ENCODE measurements at places on chromosomes 6 and 20.

DNA sequence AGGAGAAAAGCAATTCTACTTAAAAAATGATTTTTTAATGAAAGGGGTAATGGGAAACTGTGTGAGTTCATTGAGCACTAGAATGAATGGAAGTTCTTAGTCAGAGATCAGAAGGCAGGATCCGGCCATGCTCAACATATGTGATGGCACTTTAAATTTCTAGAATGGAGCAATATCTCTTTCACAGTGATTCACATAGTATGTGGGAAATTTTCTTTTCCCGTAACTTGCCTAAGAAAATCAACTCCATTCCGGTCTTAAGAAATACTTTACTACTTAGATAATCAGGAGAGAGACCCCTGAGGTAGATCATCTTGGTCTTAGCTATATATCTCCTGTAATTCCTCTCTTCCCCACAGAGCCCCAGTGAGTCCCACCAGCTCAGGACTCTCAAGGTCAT lies 131.8 kb downstream of the SCML4 start:
- no peak for DNase-seq

- DNase-seq, result no peak
Measured at GRCh38 chr6:113625850-113626249, 231.3 kb upstream of the MARCKS start.

DNA sequence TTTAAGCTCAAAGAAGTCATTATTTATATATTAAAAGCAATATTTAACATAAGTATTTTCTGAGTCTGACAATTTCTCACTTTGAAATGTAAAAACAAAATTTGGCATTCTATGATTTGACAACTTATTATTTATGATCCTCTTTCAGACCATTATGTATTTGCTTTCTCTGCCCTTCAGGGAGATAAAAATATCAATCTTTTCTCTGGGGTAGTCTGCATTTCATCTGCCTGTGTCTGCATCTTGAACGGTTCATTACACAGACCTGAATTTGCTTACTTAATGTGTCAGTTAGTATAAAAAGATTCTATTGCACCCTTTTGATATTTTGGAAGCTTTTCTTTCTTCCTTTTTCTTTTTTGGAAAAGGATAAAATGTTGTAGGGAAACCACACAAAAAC lies 354.0 kb upstream of the RGS17 start:
- DNase-seq, result no peak

DNA sequence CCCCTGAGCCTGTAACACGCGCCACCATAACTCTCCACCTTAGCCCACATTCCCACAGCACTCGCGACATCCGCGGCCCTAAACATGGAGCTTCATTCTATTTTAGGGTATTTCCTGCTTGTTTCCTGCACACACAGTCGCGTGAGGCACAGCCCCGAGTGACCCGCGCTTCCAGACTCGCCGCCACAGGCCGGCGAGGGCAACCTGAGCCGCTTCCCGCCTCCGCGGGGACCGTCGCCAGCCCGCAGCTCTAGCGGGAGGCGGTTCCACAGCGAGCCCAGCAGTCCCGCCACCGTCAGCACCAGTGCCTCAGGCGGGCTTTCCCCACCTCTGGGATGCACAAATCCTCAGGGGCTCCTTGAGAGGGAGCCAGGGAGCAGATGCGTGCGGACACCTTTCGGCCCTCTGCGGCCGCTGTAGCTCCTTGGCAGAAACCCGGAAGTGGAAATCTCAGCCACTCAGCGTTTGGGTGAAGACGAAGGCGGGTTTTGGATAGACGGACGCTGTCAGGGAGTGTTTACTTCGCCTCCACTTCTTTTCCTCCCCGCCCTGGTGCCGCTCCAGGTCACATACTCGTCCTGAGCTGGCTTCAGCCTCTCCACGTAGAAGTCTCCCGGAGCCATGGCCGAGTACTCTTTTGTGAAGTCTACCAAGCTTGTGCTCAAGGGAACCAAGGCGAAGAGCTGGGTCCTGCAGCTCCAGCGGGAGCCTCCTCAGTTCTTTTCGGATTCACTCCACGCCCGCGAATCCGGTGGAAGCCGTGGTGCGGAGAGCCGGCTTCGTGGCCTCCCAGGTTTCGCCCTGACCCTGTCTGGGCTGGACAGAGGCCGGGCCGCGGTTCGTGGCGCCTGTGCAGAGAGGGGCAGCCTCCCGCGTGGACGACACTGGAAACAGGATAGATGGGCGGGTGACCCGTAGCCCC lies 2177.4 kb upstream of the DEFB115 start:
- DNase-seq, result peak; percentile 73

- DNase-seq, result no peak
Measured at GRCh38 chr20:49380337-49380780, 102.1 kb downstream of the KCNB1 start.

DNA sequence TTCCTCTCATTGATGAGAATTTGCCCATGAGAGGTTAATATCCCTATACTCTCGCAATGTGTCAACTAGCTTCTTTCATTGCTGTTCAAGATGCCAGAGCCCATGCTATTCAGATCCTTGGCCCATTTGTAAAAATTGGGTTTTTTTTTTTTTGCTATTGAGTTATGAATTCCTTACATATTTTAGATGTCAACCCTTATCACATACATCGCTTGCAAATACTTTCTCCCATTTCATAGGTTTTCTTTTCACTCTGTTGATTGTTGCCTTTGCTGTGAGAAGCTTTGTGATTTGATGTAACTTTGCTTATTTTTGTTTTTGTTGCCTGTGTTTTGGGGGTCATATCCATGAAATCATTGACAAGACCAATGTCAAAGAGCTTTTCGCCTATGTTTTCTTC lies 32.2 kb upstream of the IPCEF1 start:
- DNase-seq, result no peak

DNA sequence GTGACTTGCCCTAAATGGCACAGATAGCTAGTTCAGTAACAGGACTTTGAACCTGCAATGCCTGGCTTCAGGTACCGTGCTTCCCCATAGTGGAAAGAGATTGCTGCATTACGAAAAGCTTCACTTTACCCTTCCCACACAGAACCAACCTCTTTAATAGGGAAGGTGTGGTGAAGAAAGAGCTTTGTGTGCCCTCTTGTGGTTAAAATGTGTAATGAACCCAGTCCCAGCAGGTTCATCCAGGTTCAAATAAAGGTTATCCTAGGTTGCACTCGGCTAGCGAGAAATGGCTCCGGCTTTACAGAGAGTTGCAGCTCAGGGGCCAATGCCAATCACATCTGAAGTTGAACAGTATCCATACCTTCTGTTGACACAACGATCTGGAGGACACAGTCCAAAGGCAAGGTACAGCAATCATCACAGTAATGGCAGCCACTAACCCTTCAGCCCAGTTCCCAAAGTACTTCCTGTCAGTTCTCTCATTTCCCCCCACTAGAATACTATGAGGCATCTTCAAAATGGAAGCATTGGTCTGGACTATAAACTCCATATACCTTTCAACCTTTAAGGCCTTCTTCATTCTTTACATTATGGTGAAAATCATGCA lies 3.0 kb downstream of the DEFB115 start:
- DNase-seq, result no peak

DNA sequence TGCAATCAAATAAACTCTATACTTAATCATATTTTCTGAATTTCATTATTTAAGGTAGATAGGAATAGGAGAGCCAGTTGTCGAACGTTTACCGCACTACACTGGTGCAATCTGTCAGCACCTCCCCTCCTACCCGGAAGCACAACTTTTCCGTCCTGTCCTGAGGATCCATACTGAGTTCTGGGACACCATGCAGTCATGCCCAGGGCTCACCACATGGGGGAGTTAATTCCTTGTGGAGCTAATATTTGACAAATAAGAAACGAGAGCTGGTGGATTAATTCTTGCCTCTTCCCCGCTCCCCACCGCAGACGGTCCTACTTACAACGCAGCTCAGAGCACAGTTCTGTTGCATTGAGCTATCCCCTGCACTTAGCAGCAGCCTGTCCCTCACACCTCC lies 107.7 kb upstream of the RALGAPA2 start:
- no peak for DNase-seq

GRCh38 chr6:143698329-143698728 lies 20.6 kb downstream of the PHACTR2 start:
- no peak for DNase-seq

DNA sequence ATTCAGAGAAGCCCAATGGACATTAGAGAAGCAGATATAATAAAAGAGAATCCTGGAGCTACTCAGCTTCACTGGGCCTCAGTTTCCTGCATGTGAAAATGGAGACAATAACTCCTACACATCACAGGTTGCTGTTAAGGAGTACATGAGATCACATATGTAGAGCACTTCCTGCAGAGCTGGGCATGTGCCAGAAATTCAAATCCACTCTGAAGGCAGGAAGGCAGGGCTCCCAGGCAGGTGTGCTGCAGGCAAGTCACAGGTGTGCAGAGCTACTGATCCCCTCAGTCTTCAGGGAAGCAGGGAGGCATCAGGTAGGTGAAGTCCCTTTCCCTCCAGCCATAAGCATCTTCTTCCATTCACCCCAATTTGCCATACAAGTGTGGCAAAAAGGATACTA lies 48.0 kb downstream of the DST start:
- DNase-seq, result no peak

DNA sequence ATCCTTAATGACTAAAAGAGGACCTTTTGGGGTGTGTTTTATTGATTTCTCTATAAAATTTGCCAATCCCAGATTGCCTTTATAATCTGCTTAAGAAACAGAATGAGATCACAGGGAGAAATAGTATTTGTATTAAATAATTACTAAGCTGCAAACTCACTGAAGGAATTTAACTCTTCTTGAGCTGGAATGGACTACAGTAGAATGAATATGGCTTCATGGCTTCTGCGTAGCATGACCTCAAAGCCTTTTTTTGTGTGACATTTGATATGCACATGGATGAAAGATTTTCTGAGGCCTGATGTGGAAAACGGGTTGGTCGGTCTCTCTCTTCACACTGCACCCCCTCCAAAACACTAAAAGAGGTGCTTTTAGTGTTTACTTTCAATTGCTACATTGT lies 115.9 kb downstream of the QKI start:
- no peak for DNase-seq

DNA sequence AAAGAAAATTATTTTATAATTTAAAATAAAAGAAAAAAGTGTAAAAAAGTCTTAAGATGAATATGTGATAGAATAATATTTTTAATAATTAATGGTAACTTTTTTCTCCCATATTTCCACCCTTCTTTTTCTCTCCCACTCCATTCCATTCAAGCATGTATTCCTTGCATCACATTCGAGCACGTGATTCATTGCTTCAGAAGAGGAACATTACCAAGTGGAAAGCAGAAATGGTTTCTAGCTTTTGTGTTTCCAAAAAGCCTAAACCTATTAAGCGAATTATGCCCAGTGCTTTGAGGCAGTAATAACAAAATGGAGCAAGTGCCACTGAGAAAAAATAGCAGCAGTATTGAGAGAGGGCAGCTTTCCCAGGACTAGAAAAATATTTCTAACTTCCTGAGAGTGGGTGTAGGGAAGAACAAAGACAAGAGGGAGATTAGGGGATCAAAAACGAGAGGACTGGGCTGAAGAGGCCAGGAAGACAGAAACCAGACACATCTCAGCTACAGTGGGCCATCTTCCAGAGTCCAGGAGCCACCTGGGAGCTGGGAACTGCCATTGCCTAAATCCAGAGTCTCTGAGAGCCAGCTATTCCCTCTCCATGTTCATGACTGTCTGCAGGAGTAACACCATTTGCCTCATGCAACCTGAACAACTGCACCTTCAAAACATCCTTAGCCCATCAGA lies 15.0 kb upstream of the AKIRIN2 start:
- no peak for DNase-seq

GRCh38 chr6:26594730-26595632 lies 1.8 kb upstream of the ABT1 start:
- DNase-seq, result no peak

DNA sequence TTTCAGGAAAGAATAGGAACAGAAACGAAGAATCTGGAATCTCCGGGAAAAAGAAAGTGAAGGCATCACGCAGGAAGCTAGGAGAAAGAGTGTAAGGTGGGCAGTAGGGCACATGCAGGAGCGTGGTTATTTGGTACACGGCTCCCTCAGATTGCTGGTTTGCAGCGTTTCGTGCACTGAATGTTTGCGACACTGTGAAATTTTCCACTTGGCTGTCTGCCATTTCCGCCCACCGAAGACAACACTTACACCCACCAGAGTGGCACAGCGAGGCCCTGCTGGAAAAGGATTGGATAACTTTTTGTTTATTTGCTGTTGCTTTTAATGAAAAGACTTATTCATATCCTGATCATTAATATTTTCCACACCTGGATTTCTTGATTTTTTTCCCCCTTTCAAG lies 248.3 kb downstream of the GMPR start:
- DNase-seq, result peak; percentile 87

- DNase-seq, result no peak
Measured at GRCh38 chr20:44435630-44436335, 39.9 kb upstream of the TTPAL start.

- DNase-seq, result no peak
Measured at GRCh38 chr20:45337367-45338120, 10.7 kb downstream of the SDC4 start.

GRCh38 chr6:90288404-90288803 lies 8.2 kb downstream of the BACH2 start:
- no peak for DNase-seq

DNA sequence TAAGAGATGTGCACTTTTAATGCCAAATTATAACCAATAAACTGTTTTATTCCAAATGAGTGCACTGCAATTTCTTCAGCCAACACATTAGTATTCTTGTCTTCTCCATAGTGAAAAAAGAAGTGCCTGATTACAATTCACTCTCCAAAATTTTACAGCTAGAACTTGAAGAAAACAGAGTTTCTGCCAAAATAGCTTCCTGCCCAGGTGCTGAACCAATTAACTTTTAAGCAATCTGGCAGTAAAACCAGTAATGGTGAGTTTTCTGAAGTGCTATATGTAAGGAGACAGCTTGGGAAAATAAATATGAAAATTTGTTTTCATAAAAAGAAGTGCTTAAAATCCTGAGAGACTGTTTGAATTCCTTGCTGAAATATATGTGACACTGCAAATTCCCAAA lies 266.0 kb upstream of the NT5E start:
- no peak for DNase-seq

DNA sequence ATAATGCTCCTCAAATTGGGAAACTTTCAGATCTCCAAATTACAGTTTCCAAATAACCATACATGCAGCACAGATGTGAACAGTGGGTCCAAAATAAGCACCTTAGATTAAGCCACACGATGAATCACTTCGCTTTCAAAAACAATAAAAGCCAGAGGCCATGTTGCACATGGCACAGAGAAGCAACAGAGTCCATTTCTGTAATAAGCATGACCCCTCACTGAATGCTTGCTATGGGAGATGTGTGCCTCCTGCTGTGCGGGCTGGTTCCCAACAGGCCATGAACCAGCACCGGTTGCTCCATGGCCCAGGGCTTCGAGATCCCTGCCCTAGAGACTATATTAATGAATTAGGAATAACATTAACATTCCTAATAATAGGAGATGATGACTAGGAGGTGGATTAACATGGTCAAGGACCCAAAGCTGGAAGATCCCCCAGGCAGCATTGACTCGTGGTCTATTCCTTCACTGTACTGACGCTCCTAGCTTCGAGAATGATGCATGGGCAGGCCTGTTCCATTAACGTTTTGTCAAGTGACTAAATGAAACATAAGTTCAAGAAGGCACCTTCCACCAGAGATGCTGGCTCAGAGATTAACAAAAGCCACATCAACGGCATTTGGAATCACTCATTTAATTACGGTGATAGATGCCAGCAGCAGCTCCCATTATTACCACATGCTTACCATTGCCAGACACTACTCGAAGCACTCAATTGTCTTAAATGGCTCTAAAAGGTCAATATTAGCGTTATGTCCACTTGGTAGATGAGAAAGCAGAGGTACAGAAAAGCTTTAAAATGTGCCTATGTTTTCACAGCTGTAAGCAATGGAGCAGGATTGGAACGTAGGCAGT lies 470.6 kb upstream of the AGPAT4 start:
- no peak for DNase-seq

GRCh38 chr20:2219481-2220006 lies 76.3 kb upstream of the TGM3 start:
- DNase-seq, result no peak

All from activated effector memory CD4-positive, alpha-beta T cell treated with anti-CD3 and anti-CD28 coated beads, Interleukin-2, amount 50 U/mL, for 16 hours (primary cell).